NCI-H510A treated with DMSO at 0.1 percent for 48 hours (cell line): ENCODE measurements at places on chromosomes 2 and 18.

- peak; percentile 69 for DNase-seq
These were observed 69.3 kb downstream of the MAPK4 start for GRCh38 chr18:50629148-50629631.

- DNase-seq: no peak
These were observed 443.2 kb upstream of the ID2 start for GRCh38 chr2:8238521-8239230.

DNA sequence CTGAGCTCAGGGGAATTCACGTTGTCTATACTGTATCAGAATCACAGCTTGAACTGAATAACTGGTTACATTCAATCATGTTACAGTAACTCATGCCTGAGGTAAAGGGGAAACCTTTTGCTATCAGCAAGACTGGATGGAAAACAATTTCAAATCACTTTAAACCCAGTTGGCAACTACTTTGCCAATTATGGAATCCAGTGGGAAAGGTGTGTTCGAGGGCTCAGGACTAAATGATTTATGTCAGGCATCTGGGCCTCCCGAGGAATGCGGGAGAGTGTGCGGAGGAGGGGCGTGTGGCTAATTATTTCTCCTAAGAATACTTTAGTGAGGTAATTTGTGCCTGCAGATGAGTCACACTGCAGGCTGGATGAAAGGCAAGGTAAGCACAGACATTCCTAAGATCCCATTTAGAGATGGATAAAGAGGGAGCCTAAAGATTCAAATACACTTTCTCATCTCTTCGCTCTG is 100.1 kb downstream of the HRH4 start:
- no peak for DNase-seq

GRCh38 chr18:55588111-55588869 is at the start of gene TCF4:
TSS of gene TCF4 (minus strand) at chr18:55588192. CDS start at chr18:55587116, 1,076 bp downstream.
- DNase-seq: peak; percentile 62

GRCh38 chr2:161415987-161416707 is at the start of gene TBR1:
TSS of gene TBR1 (plus strand) at chr2:161416297. CDS start at chr2:161416411, 114 bp downstream.
- peak; percentile 30 for DNase-seq

GRCh38 chr2:241064008-241064801 is 37.9 kb downstream of the MTERF4 start:
- DNase-seq: peak; percentile 79

DNA sequence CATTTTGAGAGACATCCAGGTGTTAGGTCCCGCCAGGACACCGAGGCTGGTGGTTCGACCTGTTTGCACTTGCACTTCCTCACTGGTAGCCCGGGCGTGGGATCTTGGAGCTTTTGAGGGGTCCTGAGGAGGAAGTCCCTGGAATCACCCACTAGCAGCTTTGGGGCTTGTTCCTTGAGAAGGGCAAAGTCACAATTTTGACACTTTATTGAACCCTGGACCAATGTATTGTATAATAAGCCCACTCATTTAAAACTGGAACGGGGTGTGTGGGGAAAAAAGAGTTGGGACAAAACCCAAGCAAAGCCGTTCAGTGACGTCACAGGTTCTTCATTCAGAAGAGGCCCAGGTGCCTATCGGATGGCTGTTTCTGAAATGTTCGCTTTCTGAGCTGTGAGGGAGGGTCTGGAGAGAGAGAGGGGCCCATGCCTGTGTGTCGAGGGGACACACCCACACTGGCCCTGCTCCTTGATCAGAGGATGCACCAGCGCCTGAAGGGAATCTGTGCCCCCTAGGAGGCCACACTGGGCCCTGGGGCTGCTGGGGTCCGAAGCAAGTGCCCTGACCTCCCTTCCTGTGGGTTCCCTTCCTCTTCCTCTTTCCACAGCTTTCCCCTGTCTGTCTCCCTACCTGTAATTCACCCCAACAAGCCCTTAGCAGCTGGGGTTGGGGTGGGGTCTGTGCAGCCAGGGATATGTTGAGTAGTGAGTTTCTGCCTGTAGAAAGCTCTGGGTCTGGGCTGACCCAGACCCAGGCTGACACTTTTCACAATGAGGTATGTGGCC is 2.6 kb downstream of the LPIN1 start:
- no peak for DNase-seq
